ENCODE measurements at places on chromosomes 3 and 15. TPM values are rescaled to one million over a fixed set of nuclear protein-coding genes. Genes with fewer than 3 reads are reported as not detected.

The FRMD5 gene
- total RNA-seq = 1.5 TPM

The KCNMB3 gene
- 2.6 TPM for total RNA-seq

The ST6GAL1 gene
- 44.9 TPM for total RNA-seq

The CFAP20DC gene
- 0.65 TPM for total RNA-seq

The PARP9 gene
- 12.2 TPM for total RNA-seq

The ECE2 gene
- total RNA-seq = not detected

The CD80 gene
- not detected for total RNA-seq

The POLR2H gene
- total RNA-seq = 97.8 TPM

The PARP15 gene
- 0.40 TPM for total RNA-seq

The HACD2 gene
- 22.4 TPM for total RNA-seq

The MLF1 gene
- total RNA-seq = 4.8 TPM

The FBXO40 gene
- under 0.01 TPM for total RNA-seq

The RHCG gene
- total RNA-seq = not detected

The TUSC7 gene
- not detected for total RNA-seq

The ZKSCAN7 gene
- total RNA-seq = 1.2 TPM

The HYAL1 gene
- 5.8 TPM for total RNA-seq

The MEGF11 gene
- not detected for total RNA-seq

The MRPL47 gene
- 19.8 TPM for total RNA-seq

The CHRNB4 gene
- total RNA-seq = not detected

The DNASE1L3 gene
- total RNA-seq = 5.0 TPM

The KIAA1143 gene
- 12.2 TPM for total RNA-seq

The IGF1R gene
- total RNA-seq = 13.5 TPM

The NEK10 gene
- total RNA-seq = 1.4 TPM

The TAGLN3 gene
- not detected for total RNA-seq

The CNTN4 gene
- not detected for total RNA-seq

The EAF1 gene
- total RNA-seq = 12.0 TPM

The SH3BP5 gene
- 42.3 TPM for total RNA-seq

The P2RY1 gene
- total RNA-seq = under 0.01 TPM

The GOLGA8G gene
- not detected for total RNA-seq

The HDGFL3 gene
- 66.9 TPM for total RNA-seq

The GXYLT2 gene
- total RNA-seq = under 0.01 TPM

The SLC9C1 gene
- total RNA-seq = under 0.01 TPM

The ARRDC4 gene
- 0.87 TPM for total RNA-seq

The CLDN18 gene
- total RNA-seq = not detected

The LYSMD4 gene
- total RNA-seq = 3.7 TPM

The FBXW12 gene
- total RNA-seq = not detected

The RNF111 gene
- total RNA-seq = 18.7 TPM

The SLC22A14 gene
- total RNA-seq = not detected

The RARRES1 gene
- 2.4 TPM for total RNA-seq

The GPR160 gene
- 1.7 TPM for total RNA-seq

Measured in lung microvascular endothelial cell (primary cell).